Thoracic aorta (tissue), 2 donors: ENCODE measurements at places on chromosomes 1 and 21.

GRCh38 chr1:40199126-40199525 lies 37.9 kb downstream of the RLF start:
- no peak for DNase-seq

DNA sequence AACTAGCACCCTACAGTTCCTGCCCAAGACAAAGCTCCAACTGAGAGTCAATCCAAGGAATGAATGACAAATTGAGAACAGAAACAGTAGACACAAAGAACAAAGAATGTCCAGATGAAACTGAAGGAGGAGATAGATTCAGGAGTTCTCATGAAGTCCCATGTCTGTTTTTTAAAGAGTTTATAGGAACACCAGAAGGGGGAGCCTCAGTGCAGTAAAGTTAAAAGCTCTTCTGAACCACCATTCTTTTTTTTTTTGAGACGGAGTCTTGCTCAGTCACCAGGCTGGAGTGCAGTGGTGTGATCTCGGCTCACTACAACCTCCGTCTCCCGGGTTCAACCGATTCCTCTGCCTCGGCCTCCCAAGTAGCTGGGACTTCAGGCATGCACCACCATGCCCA lies 323.6 kb downstream of the MRPL39 start:
- DNase-seq, result no peak

DNA sequence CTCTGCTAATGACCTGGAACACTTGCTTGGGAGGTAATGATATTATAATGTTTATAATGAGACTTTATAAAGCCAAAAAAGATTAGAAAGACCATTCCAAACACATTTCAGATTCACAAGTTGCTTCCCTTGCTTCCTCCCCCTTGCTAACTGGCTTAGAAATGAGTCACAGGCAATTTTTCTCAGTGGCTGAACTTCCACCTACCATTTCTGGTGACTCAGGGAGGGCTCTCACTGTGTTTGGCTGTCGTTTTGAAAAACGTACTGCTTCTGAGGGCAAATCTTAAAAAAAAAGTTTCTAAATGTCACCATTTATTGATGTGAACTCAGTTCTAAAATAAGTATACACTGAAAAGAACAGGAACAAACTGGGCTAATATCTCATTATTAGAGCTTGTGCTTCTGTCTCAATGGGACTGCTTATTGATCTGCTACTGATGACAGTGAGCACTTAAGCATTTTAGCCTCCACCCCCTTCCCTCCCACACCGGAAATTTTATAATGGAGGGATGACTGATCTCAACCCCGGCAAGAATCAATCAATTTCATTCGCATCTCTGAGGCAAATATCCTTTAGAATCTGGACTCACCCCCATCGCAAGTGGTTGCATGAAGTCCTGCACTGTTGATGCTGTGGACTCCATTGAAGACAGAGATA lies 278.3 kb downstream of the KCTD3 start:
- no peak for DNase-seq

GRCh38 chr1:17717594-17718535 lies 37.3 kb upstream of the ACTL8 start:
- no peak for DNase-seq

GRCh38 chr1:157993147-157993917 lies at the start of gene KIRREL1:
Gene KIRREL1, plus strand, starts transcription at chr1:157993645. Its CDS starts 32 bp downstream, at chr1:157993677.
- no peak for DNase-seq

DNA sequence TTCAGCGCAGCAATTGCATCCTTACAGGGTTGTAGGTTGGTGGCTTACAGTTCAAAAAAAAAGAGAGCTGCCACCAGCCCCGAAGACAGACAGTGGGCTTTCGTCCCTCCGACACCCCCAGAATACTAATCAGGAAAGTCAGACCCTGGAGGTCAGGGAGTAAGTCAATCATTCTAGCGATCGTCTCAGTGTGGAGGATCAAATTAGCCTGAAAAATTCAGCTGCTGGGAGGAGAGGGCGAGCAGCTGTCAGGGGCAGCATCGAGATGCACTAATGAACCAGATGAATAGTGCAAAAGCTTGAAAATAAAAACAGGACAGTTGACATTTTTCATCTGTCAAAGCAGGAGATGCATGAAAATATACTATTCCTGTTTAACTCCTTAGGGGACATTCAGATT lies 138.4 kb downstream of the NEK7 start:
- no peak for DNase-seq

DNA sequence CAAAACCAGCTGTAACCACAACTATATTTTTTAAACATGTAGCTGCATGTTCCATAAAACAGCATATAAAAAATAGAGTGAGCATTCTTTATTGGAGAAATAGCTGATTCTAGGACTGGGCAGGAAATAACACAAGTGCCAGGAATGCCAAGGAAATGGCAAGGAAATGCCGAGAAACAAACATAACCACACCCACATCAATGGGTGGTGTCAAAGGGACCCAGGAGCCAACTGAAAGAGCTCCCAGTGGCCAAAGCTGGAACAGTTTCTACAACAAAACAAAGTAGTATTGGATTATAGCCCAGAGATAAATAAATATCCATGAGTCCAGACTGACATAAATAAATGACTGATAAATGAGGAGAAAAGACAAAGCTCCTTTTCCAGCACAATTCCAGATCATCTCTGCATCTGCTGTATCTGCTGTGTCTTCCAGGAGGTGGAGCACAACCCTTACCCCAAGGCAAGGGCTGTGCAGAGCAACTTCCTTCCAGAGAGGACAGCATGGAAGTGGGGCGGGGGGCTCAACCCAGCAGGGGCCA lies 28.1 kb downstream of the ADARB1 start:
- no peak for DNase-seq

GRCh38 chr1:232450615-232451014 lies 179.3 kb downstream of the SIPA1L2 start:
- no peak for DNase-seq

GRCh38 chr1:80217377-80217986 lies 1211.0 kb upstream of the ADGRL4 start:
- no peak for DNase-seq

DNA sequence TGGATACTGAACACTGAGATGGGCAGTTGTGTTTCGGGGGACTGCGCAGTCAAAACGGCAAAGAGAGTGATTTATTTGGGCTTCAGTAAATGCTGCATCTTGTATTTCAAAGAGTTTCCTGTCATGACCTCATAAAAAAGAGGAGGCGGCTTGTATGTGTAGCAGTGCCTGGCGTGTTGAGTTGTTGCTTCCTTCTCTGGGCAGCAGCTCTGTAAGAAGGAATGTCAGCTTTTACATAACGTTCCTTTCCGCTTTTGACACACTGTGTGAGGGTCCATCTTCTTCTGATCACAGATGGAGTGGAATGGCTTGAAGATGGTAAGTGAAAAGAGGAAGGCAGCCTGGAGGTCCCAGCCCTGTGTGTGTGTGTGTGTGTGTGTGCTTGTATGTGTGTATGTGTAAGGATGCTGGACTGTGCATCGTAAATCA lies 941 bp downstream of the ELAVL4 start:
- no peak for DNase-seq

GRCh38 chr1:25554886-25555752 lies 11.7 kb downstream of the LDLRAP1 start:
- DNase-seq, result no peak

- DNase-seq, result no peak
These were observed 57.3 kb downstream of the RHOU start for GRCh38 chr1:228792601-228793000.
